ENCODE measurements at places on chromosomes 6 and 20. TPM values are rescaled to one million over a fixed set of nuclear protein-coding genes. Genes with fewer than 3 reads are reported as not detected.

DNA sequence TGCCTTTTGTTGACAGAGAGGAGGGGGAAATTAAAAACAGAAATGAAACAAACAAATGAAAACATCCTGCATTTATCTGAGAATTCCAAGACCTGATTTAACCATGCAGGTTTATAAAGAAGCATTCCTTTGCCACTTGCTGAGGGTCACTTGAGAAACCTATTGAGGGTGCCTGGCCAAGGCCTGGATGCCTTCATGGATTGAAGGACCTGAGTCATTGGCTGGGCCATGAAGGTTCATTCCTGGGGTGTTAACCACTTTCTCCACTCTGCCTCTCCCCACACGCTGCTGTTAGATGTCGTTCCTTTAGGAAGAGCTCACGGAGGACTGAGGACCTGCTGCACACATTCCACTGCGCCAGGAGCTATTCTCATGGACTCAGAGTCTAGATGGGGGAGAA is 49.7 kb downstream of the DAAM2 start:
- DNase-seq: no peak

DNA sequence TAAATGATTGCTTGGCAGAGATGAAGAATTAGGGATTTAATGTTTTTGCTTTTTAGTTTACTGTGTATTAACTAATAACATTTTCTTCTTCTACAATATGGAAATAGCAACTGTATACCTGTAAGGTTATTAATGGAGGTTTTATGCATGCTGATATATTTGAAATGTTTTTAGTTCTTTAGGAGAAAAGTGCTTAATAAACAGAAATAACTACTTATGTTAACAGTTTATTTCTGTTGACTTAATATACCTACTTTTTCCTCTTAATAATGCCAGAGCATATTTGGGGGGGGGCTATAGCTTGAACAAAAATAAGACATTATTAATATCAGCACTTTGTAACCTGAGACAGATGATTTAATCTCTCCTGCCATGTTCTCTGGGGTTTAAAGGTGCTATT is 33.6 kb downstream of the PLCB4 start:
- no peak for DNase-seq

DNA sequence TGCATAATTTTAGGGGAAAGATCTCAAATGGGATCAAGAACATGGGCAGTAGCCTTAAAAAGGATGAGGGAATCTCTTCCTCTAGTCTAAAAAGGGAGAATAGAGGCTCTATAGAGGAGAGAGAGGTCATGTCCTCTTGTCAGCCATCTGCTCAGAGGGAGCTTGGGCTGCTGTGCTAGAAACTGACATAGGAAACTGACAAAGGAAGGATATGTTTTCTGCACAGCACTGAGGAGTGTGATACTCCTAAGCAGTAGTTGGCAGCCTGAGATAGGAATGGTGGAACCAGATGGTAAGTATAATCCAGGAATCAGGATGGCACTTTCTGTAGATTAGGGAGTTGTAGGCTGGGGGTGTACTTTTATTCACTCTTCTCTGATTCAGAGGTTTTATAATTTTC is 59.2 kb downstream of the PTPRA start:
- DNase-seq: no peak

DNA sequence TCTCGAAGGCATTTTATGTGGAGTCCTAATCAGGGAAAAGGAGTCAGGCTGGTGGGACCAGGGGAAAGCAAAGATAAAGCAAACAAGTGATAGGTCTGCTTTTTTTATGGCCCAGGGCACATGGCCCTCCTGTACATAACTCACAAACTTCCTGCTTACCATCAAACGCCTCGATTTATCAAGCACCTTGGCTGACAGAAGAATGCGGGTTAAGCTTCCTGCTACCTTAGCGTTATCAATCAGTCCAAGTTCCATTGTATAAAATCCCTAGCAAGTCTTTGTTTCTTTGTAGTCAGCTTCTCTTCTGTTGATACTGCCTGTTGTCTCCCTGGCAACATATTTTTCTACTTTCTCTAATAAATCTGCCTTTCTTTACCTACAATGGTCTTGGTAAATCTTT is 4.1 kb upstream of the TRIM27 start:
- DNase-seq: no peak

GRCh38 chr20:3563548-3564177 is 92.8 kb downstream of the ATRN start:
- DNase-seq: no peak

DNA sequence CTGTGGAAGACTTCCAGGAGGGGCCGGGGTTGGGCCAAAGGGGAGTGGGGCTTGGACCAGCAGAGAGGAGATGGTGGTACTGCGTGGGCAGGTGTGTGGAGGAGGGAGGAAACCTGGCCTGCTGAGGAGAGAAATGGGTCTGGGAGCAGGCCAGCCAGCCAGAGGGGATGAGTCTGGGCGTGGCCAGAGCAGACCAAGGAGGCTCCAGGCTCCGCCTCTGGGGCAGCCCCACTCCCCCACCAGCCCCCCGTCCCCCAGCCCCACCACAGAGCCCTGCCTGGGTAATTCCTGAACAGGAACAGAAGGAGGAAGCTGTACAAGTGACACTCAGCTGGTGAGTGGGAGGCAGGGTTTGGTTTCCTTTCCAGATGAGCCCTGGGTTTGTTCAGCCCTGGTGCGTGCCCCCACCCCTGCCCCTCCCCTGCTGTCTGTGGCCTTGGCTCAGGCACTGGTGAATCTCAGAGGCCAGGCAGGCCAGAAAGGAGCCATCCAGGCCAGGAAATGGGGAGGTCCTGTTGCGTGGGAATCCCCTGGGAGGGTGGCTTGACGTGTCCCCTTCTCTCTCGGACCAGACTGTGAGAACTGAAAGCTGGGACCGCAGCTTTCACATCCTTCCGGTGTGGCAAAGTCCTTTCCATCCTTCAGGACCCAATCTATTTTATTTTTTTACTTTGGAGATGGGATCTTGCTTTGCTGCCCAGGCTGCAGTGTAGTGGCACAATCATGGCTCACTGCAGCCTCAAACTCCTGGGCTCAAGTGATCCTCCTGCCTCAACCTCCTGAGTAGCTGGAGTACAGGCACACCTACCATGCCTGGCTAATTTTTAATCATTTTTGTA is 9.4 kb upstream of the SRC start:
- DNase-seq: peak; percentile 88

DNA sequence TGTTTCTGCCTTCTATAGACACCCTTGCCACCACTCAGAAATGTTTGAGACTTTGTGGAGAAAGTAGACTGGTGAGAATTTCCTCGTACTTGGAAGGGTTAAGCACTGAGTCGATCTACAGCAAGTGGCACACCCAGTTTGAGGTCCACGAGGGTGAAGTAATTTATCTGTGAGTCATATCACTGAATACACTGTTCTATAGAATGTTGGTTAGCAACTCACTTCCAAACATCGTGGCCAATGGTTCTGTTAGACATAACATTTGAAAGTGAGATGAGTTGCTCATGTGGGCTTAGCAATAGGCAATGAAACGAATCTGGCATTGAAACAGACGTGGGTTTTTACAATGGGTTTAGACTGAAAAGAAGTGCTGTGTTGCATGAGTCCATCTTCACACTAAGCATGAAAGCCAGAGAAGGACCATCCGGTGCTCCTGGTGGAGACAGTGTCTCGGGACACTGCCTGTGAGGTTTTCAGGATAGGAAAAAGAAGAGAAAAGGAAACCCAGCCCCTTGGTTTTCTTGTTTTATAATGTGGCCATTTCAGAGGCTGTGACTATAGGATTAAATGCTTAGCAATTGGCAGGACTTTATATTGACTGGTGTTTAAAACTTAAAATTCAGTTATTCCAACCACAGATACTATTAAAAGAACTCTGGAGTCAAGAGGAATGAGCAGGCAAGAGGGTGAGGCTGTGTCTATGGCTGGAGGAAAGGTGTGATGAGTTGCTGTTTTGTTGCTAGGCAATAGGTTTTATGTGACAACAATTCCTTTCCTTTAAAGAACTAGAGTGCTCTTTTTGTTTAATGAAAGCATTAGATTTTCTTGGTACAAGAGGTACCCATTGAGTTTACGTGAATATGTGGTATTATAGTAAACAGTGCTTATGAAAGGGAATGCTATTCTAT is 31.0 kb upstream of the EZR start:
- peak; percentile 77 for DNase-seq

GRCh38 chr6:92047152-92047850 is 1372.1 kb downstream of the EPHA7 start:
- DNase-seq: no peak

DNA sequence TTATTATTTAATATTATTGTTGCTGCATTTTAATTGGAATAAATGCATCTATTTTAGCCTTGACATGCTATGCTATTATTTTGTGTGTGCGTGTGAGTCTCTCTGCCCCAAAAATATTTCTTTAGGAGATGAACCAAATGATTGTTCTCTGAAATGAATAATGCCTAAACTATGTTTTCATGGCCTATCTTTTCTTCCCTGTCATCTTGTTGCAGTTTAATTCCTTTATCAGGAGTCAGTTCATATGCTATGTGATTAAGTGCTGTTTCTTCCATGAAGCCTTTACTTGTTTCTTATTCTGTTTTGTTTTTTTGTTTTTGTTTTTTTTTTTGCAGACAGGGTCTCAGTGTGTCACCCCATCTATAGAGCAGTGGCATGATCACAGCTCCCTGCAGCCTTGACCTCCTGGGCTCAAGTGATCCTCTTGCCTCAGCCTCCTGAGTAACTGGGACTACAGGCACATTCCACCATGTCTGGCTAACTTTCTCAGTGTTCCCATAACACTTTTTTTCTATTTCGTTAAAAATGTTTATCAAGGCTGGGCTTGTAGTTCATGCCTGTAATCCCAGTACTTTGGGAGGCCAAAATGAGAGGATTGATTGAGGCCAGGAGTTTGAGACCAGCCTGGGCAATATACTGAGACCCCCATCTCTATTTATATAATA is 25.7 kb downstream of the TPX2 start:
- DNase-seq: no peak

Gene CABLES2
- total RNA-seq: 9.4 TPM

Gene BTNL2
- total RNA-seq: not detected

Gene VNN1
- 0.83 TPM for total RNA-seq

Gene SAMD10
- total RNA-seq: 33.6 TPM

Gene ADGRB3
- total RNA-seq: not detected

Gene RHAG
- not detected for total RNA-seq

Gene WFDC10B
- total RNA-seq: not detected

Gene MATN4
- 1.4 TPM for total RNA-seq

Gene STMND1
- not detected for total RNA-seq

Data from natural killer cell treated with Interleukin-12 subunit alpha and Interleukin-12 subunit beta and Interleukin-15 and Interleukin-18, amount 100 ng/mL, for 72 hours (primary cell).